DMS153 (cell line): ENCODE measurements at places on chromosomes 11 and 22.

- no peak for DNase-seq
Observed at GRCh38 chr11:62458212-62459002, 39.6 kb downstream of the SCGB1A1 start.

DNA sequence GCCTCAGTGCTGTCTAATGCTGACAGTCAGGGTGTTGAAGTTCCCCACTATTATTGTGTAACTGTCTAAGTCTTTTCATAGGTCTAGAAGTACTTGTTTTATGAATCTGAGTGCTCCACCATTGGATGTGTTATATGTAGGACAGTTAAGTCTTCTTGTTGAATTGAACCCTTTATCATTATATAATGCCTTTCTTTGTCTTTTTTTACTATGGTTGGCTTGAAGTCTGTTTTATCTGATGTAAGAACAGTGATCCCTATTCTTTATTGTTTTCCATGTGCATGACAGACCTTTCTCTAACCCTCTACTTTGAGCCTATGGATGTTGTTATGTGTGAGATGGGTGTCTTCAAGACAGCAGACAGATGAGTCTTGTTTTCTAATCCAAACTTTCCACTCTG, 107.8 kb upstream of the C11orf58 start:
- no peak for DNase-seq

- DNase-seq = no peak
Observed at GRCh38 chr11:12361682-12362081, 15.7 kb upstream of the PARVA start.

DNA sequence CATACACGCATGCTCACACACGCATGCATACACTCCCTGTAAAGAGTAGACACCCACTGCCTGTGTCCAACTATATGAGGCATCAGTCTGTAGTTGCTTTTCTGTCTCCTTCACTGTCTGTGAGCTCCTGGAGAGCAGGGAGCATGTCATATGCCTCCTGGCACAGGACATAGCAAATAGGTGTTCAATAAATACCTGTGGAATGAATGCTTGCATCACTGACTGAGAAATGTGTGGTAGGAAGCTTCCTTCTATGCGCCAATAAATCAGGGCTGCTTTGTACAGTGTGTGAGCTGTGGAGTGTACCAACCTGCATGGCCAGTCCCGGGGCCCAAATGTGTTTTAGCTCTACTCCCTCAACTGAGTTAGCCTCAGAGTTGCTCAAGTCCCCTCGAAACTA, 37.2 kb upstream of the NAV2 start:
- DNase-seq = no peak

- DNase-seq = no peak
Observed at GRCh38 chr11:93849751-93850593, 446 bp downstream of the VSTM5 start.

GRCh38 chr11:64351136-64351631, 7.8 kb upstream of the RPS6KA4 start:
- no peak for DNase-seq

GRCh38 chr11:89503422-89503821, 12.2 kb upstream of the NOX4 start:
- no peak for DNase-seq

GRCh38 chr11:31127290-31127689, 242.2 kb downstream of the DCDC1 start:
- DNase-seq = no peak

DNA sequence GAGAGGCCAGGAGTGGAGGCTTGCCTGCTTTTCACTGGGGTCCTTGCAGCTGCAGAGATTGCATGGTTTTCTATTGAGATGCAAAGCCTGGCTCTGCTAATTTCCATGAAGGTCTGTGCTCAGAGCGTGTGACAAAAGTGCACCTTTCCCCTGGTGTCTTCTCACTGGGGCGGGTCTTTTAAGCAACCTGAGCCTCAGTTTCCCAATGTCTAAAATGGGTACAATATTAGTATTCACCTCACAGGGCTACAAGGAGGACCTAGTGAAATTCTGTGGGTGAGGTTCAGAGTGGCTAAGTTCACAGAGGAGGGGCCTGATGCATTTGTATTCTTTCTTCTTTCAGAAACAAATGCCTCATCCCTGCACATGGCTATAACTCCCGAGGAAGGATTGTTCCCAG, 20.3 kb downstream of the PPM1F start:
- DNase-seq = no peak

DNA sequence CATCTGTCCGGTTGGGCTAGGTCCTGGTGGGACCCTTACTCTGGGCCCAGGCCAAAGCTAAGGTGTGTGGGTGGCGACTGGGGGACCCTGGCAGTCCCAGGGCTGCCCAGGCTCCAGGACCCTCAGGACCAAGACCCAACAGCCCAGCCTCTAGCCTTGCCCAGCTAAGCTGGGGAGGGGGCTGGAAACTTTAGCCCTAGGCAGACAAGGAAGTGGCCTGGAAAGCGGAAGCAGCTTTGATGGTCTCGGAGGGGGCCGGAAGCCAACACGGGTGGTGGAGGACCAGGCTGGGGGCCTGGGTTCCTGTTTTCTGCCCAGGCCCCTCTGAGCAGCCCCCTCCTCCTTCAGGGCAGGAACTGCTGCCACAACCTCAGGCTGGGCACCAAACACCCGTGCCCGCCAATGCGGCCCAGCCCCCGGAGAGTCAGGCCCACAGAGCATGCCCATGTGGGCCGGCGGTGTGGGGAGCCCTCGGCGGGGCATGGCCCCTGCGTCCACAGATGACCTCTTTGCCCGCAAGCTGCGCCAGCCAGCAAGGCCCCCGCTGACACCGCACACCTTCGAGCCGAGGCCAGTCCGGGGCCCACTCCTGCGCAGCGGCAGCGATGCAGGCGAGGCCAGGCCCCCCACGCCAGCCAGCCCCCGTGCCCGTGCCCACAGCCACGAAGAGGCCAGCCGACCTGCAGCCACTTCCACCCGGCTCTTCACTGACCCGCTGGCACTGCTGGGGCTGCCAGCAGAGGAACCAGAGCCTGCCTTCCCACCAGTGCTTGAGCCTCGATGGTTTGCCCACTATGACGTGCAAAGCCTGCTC, 2.8 kb downstream of the SIPA1 start:
- DNase-seq = no peak
